ENCODE measurements at places on chromosomes 16 and 17.

GRCh38 chr16:74650966-74651567 lies 15.6 kb downstream of the RFWD3 start:
- DNase-seq = no peak

- no peak for DNase-seq
Measured at GRCh38 chr16:65728652-65729051, 606.8 kb upstream of the CDH11 start.

GRCh38 chr16:66065925-66066324 lies 300.6 kb upstream of the CDH5 start:
- DNase-seq = no peak

- no peak for DNase-seq
Measured at GRCh38 chr17:37562016-37562745, 47.0 kb downstream of the SYNRG start.

DNA sequence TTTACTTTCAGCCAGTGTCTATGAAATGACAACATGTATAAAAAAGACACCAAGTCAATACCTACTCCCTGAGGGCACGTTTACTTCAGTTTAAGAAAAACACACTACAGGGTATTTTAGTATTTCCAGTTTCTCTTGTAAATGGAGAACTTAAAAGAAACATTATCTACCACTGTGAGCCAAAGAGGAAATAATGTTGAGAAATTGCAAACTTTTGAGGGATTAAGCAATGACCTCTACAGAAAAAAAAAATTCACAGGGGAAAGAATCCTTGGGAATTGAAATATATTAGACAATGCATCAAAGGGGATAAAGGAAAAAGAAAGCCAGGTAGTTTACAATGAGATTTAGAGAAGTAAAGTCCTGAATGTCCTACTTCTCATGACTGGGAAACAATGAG lies 126.0 kb downstream of the KCNJ2 start:
- no peak for DNase-seq

Measured in activated naive CD4-positive, alpha-beta T cell (primary cell).